Stimulated activated CD8-positive, alpha-beta memory T cell treated with anti-CD3 and anti-CD28 coated beads, Interleukin-4, amount 100 ng/mL, for 1 hour (primary cell): ENCODE measurements at places on chromosomes 16 and 17.

DNA sequence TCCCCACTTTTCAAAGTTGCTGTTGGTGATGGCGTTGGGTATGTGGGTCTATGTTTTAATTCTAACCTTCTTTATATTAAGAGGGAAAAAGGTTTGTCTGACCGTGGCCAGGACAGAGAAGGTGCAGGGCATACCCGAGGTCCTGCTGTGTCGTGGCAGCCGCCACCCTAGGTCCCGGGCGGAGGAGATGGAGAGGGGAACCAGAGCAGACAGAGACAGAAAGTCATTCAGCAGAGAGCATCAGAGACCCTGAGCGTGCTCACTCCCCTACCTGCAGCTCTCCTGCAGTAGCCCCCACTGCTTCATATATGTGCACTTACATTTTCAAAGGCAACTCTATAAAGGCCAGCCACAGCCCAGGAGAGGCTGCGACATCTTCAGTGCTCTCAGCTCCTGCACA, 327.2 kb upstream of the TNRC6C start:
- DNase-seq, result no peak

GRCh38 chr17:66432411-66432957, 130.1 kb downstream of the PRKCA start:
- no peak for DNase-seq

DNA sequence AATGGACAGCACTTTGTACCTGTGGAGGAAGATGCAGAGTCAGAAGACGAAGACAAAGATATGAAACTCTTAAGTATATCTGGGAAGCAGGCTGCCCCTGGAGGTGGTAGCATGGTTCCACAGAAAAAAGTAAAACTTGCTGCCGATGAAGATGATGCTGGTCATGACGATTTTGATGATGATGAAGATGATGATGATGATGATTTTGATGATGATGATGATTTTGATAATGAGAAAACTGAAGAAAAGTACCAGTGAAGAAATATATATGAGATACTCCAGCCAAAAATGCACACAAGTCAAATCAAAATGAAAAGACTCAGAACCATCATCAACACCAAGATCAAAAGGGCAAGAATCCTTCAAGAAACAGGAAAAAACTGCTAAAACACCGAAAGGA, 268.5 kb upstream of the EEF2KMT start:
- DNase-seq, result no peak

DNA sequence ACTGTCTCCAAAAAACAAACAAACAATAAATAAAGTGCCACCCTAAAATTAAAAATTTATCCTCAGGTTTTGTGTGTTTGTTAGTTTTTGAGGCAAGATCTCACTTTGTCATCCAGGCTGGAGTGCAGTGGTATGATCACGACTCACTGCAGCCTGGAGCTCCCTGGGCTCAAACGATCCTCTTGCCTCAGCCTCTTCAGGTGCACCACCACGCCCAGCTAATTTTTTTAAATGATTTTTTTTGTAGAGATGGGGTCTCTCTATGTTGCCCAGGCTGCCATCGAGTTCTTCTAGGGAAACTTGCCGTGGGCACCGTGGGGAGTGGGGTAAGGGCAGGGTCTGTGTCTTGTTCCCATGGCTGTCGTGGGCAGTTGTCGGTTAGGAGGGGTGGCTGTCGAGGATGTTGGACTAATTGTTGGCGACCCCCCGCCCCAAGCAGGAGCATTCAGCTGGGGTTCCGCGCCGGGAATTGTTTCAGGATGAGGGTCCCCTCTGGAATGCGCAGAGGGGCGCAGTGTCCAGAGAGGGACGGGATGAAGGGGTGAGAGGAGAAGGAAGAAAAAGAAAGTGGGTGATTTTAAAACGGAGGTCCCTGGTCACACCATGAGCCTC, 1.1 kb upstream of the RNF213 start:
- DNase-seq, result no peak

DNA sequence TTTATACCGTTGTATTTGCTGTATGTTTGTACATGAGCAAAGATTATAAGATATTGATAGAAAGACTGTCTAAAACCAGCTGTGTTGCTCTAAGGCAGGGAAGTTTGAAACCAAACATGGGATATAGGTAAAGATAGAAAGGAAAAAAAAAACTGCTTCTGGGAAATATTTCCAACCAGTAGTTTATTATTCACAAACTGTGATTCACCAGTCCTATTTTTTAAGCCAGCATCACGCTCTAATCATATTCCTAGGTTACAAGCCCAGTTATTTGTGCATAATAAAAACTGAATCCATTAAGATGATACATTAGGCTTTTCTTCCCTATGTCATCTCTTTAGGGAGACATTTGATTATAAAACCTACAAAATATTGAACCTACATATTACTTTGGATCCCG, 4.0 kb downstream of the ERN1 start:
- no peak for DNase-seq

DNA sequence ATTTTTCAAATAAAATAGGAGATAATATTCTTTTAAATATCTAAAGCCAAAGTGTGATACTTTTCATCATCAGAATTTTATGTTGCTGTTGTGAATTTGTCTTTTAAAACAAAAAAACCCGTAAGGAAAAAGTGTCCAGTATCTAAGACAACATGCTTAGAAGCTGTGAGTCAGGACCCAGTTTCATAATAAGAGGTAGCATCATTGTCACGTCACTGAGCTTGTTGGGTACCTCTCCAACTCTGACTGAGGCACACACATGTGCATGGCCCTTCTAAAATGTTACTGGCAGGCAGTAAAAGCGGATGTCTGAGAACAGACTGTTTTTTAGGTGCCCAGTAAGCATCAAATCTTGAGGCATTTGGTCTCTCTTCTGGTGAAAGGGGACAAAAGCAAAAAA, 2.5 kb downstream of the CIAPIN1 start:
- DNase-seq, result no peak

DNA sequence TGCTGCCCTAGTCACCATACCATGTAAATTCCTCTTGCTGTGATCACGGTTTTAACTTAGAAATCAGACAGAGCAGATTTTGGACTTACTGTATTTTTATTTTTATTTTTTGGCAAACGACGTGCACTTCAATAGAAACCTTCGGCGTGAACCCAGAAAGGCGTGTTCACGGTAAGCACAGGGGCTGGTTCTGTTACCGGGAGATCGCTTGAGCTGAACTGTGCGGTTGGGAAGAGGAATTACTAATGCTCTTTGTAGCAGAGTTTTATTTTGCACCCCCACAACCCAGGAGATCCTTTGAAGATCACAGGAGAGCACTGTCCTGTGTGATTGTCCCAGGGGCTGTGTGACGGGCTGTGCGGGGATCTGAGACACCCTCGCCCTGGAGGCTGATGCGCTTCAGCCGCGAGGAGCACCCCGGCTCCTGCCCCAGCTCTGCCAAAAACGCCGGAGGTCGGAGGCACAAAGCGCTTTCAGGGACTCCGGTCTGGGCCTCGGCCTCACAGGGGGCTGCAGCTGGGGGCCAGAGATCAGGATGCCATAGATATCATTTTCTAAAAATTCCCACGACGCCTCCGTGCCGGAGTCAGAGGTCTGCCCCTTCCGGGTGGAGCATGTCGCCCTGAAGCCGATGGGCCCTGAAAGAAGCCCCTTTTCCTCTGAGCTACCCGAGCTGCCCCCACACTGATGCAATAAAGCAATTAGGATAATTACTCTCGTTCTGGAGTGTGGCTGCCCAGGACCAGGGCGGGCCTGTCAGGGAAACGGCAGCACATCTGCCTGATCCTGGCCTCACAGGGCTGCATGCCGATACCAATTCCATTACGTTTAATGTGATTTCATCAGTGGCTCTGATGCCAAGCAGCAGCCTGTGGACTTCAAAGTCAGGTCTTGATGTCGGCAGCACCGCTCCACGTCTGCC, 71.8 kb downstream of the LMF1 start:
- DNase-seq, result no peak

GRCh38 chr16:1945559-1946391, 2.8 kb upstream of the MSRB1 start:
- no peak for DNase-seq

GRCh38 chr17:3739422-3740124, 15.9 kb downstream of the HASPIN start:
- DNase-seq, result no peak

- no peak for DNase-seq
Observed at GRCh38 chr17:49342575-49342936, 19.5 kb downstream of the ZNF652 start.

DNA sequence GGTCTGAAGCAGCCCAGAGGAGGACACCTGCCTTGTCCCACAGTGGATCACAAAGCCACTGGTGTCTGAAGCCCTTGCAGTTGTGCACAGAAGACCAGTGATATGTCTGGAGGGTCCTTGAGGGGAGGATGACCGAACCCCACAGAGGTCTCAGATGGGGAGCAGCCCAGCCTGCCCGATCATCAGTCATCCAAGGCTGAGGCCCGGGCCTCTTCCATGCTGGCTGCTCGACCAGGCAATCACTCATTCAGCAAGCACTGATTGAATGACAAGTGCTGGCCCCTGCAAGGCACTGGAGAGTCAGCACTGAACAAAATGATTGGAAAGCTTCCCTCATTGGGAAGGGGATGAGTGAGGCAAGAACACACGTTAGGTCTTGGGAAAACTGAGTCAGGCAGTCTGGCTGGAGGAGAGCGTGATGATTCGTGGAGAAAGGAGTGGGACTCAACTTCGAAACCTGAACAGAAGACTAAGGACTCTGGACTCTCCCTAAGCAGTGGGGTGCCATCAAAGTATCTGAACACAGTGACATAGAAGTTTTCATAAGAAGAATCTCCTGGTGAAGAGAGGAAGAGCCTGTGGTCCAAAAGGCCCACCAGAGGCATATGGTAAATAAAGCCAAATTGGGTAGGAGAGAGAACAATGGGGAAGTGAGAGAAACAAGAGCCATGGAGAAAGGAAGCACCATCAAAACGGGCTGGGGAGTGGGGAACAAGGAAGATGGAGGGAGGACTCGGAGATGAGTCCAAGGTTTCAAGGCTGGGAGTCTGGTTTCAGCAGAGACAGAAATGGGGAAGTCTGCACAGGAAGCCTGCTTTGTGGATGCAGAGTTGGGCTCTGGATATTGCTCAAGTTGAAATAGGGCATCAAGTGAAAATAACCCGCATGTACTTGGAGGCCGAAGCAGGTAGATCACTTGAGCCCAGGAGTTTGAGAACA, 10.2 kb downstream of the PIK3R5 start:
- no peak for DNase-seq

GRCh38 chr17:28147017-28147416, 104.5 kb downstream of the NLK start:
- DNase-seq, result no peak

DNA sequence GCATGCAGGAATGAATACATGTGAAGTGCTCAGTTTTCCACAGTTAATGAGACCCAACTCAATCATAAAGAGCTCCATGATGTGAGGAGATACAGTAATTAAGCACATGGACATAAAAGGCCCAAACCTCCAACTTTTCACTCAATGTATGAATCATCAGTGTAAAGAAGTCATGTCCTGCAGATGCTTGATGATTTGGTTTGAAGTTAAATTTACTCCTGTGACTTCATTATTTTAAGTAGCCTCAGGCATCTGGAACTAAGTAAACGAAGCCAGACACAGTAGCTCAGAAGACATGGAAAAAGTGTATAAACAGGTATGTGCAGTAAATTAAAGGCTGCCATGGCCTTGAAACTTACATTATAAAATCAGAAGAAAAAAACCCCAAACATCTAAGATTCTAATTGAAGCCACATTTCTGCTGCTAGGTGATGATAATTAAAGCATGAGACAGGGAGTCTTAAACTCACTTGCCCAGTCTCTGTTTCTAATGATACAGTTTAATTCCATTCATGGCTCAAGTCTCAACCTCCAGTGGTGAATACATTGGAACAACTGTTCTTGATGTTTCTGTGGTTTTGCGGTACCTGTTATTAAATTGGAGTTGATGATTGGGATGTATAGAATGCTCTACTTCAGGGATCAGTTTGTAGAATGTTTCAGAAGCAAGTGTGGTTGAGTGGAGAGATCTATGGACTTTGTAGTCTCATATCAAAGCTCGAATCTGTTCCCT, 28.9 kb upstream of the CCL2 start:
- no peak for DNase-seq

DNA sequence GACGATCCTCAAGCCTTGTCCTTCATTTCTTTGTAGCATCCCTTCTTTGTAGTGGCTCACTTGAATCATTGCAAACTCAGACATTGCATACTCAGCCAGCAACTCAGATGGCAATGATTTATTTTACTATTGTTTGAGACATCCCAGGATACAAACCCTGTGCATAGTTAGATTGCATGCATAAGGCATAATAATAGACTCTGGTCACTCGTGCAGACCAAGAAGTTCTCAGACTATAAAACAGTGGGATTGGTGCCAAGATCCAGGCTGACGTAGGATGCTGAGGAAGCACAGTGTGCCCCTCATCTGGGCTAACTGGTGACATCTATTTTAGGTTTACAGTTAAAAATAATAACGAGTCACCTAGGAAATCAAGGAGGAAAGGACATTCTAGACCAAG, 142.3 kb downstream of the PMP22 start:
- DNase-seq, result no peak

DNA sequence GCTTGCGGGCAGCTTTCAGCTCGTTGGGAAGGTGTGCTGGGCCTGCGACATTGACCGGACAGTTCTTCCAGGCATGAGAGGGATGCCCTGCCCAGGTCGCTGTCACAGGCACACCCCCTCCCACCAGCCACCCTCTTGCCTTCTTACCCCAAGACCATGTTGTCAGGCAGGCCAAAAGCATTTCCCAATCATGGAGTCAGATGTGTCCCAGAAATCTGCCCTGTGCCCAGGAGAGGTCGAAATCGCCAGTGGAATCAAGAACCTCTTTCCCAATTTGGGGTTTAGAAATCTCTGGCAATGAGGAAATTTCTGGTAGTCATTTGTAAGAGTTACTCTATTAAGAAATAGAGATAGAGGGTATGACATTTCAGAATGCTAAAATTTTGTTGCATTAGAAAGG, 177.1 kb downstream of the RAB11FIP4 start:
- DNase-seq, result no peak

- DNase-seq, result no peak
Observed at GRCh38 chr17:5330981-5331380, 48.9 kb downstream of the RABEP1 start.

- no peak for DNase-seq
Observed at GRCh38 chr17:60079401-60080243, 901 bp upstream of the HEATR6 start.

GRCh38 chr16:5042574-5043171, 8.9 kb upstream of the NAGPA start:
- no peak for DNase-seq
